Cardiac septum (tissue), 1 donor: ENCODE measurements at places on chromosomes 5 and 9. TPM values are rescaled to one million over a fixed set of nuclear protein-coding genes. Genes with fewer than 3 reads are reported as not detected.

AK1 gene
- total RNA-seq: 484 TPM

LCN1 gene
- total RNA-seq: not detected

NMUR2 gene
- total RNA-seq: not detected

GTF2H2C gene
- 11.1 TPM for total RNA-seq

NUTM2F gene
- not detected for total RNA-seq

AK8 gene
- total RNA-seq: 0.13 TPM

DNA sequence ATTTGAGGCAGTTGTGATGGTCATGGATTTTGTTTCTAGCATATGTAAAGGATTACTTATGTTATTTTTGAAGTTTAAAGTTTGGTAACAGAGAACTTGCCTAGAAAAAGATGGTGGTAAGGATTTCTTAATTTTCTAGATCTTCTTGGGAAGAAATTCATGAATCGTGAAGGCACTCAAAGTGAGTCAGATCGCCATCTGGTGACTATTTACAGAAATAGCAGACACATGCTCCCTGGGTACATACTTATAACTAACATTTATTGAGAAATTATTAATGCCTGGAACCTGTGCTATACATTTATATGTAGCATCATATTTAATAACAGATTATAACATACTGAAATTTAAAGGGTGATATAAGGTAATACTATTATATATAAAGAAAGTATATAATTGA is 299.7 kb downstream of the IZUMO3 start:
- no peak for DNase-seq

PAEP gene
- total RNA-seq: not detected

CBY3 gene
- not detected for total RNA-seq

DNA sequence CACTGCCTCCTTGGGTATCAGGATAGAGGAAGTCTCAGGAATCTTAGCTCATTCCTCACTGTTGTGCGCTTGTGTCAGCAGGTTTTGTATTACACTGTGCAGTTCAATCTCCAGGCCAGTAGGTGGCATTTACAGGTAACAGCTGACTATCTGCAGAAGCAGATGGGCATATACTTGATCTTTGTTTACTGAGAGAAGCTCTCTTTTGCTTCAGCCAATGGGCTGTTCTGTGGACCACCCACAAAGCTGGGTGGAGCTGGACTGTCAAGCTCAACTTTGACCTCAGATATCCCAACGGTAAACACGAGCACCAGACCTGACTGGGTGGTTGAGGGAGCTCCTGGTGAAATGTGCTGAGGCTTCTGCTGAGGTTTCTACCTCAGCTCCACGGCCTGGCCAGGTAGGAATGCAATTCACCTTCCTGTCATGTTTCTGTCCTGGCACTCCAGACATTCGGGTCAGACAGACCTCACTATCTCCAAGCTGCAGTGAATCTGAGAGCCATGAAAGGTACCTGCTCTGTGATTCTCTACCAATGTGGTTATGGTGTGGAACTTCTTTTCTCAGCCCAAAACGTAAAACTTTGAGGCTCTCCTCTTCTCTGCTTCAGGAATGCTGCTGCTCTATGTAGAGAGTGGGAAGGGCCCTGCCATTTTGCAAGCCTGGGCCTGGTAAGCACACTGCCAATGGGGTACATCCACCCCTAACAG is 167.9 kb upstream of the ACTBL2 start:
- no peak for DNase-seq

PLPP7 gene
- total RNA-seq: 78.7 TPM

- no peak for DNase-seq
Observed at GRCh38 chr9:129365196-129365595, 187.1 kb upstream of the IER5L start.

DNA sequence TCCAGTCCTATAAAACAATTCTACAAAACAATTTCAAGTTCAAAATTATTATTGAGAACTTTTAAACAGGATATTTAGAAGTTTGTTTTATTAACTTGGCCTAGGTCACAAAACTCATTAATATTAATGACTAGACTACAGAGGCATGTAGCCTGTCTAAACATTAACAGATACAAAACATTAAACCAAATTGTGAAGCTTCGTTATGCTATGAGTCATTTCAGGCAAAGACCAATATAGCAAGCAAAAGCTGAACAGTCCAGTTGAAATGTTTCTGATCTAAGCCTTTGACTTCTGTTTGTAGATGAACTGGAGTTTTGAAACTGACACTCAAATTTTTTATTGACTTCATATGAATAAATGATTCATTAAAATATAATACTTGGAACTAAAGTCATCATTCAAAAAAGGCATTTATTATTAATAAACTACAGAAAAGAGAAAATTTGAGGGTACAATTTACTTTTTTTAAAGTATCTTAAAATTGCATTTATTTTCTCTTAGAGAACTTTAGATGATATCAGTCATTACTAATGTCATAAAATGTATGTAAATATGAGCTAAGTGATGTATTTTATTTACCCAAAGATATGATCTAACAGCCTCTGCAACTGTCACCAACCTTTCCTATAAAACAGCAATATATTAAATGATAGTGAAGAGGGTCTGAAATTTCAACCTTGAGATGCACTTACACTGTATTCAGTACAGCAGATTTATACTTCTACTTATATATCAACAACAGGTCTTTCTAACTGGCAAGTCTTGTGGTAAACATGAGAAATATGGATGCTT is 188.8 kb downstream of the COMMD10 start:
- DNase-seq: no peak

DNA sequence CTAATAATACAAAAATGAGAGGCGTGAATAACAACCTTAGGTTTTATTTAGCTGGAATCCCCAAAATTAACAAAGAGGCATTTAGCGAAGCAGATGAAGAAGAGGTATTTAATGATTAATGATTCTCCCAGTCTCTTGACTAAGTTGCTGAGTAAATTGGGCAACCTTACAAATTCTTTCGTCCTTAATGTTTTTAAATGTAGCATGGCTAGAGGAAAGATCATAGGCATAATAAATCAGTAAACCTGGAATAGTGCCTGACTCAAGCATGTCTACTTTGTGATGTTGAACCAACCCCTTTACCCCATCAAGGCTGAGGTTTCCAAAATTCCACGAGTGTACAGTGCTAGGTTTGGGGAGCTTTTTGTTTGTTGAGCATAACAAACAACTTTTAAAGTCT is 7.9 kb downstream of the BHMT start:
- DNase-seq: no peak

- DNase-seq: no peak
Observed at GRCh38 chr9:7075154-7075553, 317.4 kb downstream of the KDM4C start.

DNA sequence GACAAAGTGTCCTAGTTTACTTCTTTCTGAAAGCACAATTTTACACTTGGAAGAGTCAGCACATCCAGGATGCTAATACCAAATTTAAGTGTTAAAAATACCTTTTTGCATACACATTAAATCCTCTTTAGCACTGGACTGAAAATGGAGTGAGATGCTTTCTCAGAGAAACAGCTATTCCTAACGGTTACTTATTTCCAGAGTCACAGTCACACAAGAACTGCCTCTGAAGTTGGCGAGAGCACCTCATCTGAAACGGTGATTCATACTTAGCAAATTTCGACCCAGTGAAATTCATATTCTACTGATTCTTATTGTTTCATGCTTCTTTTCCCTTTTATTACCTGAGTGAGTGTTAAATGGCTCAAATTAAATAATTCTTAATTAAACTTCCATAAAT is 12.2 kb downstream of the CDH18 start:
- no peak for DNase-seq

DNA sequence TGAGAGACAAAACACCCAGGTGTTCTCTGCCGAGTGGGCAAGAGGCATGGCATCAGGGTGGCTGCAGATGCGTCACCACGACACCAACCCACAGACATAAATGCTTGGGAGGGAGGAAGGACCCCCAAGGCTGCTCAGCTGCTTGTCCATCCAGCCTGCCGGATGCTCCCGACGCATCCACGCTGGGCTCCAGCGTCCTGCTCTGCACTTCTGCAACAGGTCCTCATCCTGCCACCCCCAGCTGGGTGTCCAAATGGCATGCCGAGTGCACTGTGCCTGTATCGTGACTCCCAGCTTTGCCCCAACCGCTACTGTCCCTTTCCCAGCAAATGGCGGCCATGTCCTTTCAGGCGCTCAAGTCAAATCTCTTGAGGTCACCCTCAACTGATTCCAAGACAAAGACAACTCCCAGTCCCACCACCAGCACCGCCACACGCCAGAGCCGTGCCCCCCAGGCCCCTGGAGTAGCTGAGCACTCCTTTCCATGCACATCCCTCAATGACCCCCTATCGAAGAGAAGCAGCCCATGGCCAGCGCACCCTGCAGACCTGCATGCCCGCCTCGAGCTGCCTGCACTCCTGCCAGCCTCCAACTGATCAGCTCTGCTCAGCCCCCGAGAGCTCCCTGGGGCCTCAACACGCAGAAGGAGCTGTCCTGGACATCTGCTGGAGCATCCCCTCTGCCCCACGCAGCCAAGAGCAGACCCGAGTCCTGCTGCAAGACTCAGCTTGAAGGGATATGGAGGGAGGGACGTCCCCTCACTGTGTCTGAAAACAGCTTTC is 116.7 kb downstream of the ROR2 start:
- DNase-seq: no peak

GPR150 gene
- not detected for total RNA-seq

- DNase-seq: no peak
Observed at GRCh38 chr9:10764481-10764880, 151.7 kb upstream of the PTPRD start.

GRCh38 chr5:65086234-65086890 is 317.6 kb downstream of the CWC27 start:
- no peak for DNase-seq

DNA sequence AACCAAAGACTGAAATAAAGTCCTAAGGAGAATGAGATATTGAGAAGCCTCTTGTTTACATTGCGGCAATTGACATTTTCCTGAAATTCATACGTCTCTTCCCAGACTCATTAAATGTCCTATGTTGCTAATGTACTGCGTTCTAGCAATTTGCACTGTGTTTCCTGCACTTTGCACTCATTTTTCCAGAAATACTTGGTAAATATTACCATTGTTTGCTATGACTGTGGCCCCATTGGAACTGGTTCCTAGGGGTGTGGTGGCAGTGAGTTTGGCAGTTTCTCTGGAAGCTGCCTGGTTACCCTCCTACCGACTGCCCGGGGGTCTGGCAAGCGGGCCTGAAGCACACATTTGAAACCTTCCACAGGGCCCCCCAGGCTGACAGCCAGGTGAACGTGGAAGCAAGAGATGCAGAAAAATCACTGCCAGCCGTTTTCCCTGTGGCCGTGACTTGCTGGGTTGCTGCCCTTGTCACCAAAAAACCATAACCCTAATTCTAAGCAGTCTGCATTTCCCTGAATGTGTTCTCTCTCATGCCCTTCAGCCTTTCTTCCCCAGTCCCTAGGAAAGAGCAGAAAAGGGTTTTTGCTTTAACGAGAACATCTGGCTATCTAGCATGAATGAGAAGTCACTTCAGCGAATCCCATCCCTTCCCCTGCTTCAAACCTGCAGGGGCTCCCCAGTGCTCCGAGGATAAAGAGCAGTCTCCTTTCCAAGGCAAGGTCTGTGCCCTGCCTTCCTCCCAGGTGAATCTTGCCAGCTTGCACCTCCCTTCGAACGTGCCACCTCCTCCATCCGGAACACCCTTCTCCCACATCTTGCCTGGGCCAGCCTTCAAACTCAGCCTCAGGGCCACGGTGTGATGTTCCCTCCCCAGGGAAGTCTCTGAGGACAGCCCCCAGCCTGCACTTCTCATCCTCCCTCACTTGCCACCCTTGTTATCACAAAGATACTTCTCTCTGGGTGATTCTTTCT is 84.2 kb downstream of the AK8 start:
- DNase-seq: no peak

BTNL3 gene
- total RNA-seq: not detected
